ENCODE measurements at places on chromosomes 16 and 17.

- no peak for DNase-seq
These were observed 66.3 kb upstream of the ENDOV start for GRCh38 chr17:80348551-80349150.

DNA sequence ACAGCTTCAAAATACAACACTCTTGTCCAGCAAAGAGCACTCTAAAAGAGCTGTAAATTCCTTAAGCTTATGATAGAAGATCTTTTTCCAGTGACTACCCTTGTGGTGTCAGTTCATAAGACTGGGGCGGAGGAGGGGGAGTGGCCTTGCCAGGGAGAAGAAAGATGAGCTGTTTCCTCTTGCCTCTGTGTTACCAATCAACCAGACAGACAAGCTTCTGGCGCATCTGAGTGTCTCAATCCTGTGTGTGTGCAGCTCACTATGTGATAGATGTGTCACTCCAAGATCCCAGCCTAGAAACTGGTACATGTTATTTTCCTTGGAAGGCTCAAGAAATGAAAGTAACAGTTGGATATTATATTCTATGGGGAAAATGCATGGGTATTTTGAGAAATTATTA is 167.4 kb upstream of the CACNG3 start:
- DNase-seq, result no peak

GRCh38 chr17:32297860-32298259 is 32.2 kb downstream of the RHBDL3 start:
- DNase-seq, result no peak

DNA sequence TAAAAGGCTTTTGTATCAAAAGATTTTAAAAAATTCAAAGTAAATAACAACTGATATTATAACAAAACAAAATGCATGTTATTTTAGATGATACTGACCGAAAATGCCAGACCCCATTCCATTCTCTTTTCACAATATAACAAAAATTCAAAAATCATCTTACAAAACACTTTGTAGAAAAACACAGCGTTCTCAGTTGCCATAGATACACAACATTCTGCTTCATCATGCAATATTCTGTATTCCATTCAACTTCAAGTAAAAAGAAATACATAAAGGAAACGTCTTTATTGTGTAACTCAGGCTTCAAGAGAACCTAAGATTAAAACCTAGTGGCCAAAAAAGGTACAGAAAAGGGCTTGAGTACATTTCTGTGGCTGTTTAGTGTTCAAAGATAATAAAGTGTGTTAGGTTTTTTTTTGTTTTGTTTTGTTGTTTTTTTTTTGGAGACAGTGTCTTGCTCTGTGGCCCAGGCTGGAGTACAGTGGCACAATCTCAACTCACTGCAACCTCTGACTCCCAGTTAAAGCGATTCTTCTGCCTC is 250.5 kb downstream of the CEP112 start:
- DNase-seq, result no peak

- no peak for DNase-seq
These were observed 95.2 kb downstream of the SPACA3 start for GRCh38 chr17:33086878-33087277.

DNA sequence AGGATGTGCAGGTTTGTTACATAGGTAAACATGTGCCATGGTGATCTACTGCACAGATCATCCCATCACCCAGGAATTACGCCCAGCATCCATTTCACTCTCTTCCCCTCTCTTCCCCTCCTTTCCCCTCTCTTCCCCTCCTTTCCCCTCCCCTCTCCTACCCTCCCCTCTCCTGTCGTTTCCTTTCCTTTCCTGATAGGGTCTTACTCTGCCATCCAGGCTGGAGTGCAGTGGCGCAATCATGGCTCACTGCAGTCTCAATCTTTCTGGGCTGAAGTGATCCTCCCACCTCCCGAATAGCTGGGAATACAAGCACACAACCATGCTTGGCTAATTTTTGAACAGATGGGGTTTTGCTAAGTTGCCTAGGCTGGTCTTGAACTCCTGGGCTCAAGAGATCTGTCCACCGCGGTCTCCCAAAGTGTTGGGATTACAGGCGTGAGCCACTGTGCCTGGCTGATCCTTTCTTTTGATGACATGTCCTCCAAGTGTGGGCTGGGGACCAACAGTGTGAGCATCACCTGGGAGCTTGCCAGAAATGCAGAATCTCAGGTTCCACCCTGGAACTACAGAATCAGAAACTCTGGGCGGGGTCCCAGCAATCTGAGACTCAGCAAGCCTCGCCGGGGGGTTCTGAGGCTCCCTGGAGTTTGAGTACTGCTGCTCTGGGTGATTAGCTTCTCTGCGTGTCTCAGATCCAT is 10.8 kb downstream of the ATP2C2 start:
- no peak for DNase-seq

DNA sequence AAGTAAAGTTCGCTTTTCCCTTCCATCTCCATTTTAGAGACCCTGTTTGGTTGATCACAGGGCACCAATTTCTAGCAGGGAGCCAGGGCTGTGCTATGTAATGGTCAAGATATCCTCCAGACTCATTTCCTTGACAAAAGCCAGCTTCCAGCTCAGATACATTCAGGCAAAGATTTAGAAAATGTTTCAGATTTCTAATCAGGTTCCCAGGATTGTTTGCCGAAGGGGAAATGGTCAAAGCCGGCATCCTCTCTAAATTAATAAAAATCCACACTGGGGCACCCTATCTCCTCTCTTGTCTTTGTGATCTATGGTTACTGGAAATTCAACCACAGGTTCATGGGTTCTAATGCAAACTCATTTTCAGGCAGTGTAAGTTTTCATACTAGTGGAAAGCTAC is 686.8 kb upstream of the KIF2B start:
- DNase-seq, result no peak

DNA sequence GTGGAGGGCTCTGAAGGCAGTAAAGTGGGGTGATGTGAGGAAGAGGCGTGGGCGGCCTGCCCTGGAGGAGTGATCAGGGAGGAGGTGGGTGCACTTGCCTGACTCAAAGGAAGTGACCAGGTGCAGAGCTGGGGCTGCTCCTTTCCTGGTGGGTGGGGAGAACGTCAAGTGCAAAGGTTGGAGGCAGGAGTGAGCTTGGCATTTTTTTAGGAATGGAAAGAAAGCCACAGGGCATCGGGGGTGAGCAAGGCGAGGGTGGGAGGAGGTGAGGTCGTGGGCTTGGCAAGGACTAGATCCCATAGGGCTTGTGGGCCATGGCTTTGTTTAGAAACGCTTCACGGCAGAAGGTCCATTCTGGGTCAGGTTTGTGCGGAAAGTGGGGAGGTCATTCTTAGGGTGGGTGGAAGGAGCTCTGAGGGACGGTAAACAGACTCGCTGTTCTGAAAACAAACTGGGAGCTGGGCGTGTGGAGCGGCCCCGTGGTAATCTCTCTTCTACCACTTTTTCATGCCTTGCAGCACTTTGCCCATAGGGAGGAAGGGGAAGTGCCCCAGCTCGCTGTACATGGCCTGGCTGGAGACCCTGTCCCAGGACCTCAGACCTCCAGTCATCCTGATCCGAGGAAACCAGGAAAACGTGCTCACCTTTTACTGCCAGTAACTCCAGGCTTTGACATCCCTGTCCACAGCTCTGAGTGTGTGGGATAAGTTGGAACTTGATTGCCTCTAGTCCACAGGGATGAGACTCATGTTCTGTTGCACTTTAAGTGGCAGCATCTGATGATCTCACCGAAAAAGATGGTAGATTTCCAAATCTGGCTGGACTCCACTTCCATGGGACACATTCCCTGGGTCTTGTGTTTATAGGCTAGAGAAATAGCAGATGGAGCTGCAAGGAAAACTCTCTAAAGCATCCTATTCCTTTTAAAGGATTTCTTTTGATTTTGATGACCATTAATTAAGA is 18.9 kb upstream of the HERPUD1 start:
- no peak for DNase-seq

GRCh38 chr17:40069751-40070708 is 7.3 kb downstream of the THRA start:
- peak; percentile 70 for DNase-seq

- peak; percentile 39 for DNase-seq
These were observed at the start of gene MEIOC for GRCh38 chr17:44655983-44656710. Gene MEIOC, plus strand, starts transcription at chr17:44656468. Its CDS starts 146 bp downstream, at chr17:44656614.

GRCh38 chr16:52538511-52538910 is 8.4 kb downstream of the TOX3 start:
- DNase-seq, result no peak

DNA sequence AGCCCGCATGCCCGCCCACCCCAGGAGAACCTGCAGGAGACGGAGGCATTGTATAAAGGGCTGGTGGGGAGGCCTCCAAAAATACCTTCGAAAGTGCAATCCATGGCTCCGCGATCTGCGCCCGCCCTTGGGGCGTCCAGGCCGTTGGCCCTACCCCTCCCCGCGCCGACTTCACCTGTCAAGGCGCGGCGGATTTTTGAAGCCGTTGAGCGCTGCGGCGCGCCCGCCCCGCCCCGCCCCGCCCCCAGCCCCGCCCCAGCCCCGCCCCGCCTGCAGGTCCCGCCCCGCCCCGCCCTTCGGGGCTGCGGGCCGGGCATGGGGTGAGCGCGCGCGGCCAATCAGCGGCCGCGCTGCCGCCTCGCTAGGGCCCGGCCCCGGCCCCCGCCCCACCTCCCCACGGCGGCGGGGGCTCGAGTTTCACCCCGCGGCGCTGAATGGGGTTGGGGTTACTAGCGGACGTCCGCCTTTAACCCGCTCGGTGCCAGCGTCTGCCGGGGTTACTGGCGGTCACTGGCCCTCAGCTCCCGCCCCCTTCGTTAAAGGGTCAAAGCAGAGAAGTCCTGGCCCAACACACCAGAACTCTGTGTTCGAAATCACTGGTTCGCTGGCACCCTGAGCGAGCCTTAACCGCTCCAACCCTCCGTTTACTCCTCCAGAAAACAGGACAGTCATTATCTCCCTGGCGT is 13.2 kb downstream of the SREBF1 start:
- peak; percentile 90 for DNase-seq

- DNase-seq, result no peak
These were observed 366.4 kb upstream of the ERCC4 start for GRCh38 chr16:13553453-13553985.

- DNase-seq, result no peak
These were observed 9.9 kb upstream of the CMTM4 start for GRCh38 chr16:66706506-66706880.

GRCh38 chr17:45923511-45924268 is 29.3 kb downstream of the MAPT start:
- peak; percentile 68 for DNase-seq

DNA sequence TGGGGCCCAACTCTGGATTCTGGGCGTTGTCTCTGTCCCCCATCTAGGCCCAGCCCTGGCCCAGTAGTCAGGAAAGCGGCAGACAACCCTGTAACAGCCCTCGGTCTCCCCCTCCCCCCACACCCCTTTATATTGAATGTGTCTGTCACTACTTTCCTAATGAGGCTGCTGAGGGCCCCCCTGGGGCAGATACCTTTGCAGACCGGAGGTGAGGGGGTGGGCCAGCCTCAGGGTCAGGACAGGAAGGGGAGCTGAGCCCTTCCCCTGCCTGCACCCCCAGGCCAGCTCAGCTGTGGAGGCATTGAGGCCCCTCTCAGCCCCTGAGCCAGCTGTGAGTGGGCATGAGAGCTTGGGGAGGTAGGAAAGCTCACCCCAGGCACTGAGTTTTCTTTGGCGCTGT is 17.1 kb downstream of the RAI1 start:
- no peak for DNase-seq

- no peak for DNase-seq
These were observed 20.4 kb downstream of the CARHSP1 start for GRCh38 chr16:8848231-8848938.

- no peak for DNase-seq
These were observed 6.5 kb downstream of the AIPL1 start for GRCh38 chr17:6428207-6428965.

GRCh38 chr16:55559933-55560516 is 6.5 kb upstream of the CAPNS2 start:
- DNase-seq, result no peak

DNA sequence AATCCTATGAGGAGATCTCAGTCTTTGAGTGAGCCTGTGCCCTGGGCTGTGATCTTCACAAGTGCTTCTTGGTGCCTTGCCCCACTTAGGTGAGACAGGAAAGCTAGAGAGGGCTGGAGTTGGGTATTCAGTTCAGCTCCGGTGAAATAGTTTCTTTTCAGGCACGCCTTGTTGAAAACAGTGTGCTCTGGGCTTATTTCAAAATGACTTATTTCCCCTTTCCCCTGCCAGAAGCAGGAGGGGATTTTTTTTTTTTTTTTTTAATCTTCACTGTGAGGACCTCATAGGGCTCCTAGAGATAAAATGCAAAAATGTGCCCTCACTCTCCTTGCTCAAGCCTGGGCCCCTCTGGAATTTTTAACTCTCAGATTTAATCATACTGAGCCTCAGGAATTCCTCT is 27.2 kb downstream of the MOSMO start:
- DNase-seq, result no peak

DNA sequence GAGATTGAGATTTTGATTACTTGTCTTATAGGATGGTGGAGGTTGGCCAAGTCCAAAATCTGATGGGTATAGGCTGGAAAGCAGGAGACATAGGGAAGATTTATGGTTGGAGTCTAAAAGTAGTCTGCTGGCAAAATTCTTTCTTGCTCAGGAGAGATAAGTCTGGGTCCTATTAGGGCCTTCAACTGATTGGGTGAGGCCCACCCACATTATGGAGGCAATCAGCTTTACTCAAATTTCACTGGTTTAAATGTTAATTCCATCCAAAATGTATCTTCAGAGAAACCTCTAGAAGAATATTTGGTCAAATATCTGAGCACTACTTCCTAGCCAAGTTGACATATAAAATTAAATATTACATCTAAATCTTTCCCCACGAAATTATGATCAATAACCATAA is 31.7 kb upstream of the CDH8 start:
- DNase-seq, result no peak

DNA sequence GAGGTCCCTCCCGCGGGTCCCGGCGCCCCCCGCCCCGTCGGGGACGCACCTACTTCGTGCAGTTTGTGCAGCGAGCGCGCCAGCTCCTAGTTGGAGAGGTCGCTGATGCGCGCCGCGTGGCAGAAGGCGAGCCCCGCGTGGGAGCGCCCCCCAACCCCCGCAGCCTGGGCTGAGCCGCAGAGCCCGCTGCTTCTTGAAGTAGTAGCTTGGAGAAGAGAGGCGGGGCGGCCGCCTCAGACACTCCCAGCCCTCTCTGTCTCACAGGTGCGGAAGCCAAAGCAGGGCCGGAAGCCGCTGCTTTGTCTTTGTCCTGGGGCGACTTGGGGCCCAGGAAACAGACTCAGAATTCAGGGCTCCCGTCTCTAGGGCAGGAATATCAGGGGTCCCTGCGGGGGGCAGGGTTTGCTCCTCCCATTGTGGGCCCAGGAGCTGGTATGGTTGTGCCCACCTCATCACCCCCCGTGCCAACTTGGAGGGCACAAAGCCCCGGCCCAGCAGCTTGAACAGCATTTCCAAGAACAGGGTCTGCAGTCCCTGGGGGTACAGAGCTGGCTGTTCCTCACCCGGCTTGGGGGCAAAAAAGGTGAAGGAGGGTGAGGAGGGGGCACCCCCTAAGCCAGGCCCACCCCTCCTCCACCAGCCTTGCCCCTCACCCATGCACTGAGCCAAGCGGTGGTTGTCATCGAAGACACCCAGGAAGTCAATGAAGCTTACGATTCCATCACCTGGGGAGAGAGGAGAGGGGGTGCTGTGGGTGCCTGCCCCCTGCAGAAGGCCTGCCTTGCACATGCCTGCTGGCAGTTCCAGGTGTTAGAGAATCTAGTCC is 13.5 kb downstream of the SPATA32 start:
- DNase-seq, result no peak
